HFFc6 (cell line): ENCODE measurements at places on chromosomes 1 and 21. TPM values are rescaled to one million over a fixed set of nuclear protein-coding genes. Genes with fewer than 3 reads are reported as not detected.
A peak's percentile ranks its signal among the peaks of the same experiment; 100 is the strongest.

DNA sequence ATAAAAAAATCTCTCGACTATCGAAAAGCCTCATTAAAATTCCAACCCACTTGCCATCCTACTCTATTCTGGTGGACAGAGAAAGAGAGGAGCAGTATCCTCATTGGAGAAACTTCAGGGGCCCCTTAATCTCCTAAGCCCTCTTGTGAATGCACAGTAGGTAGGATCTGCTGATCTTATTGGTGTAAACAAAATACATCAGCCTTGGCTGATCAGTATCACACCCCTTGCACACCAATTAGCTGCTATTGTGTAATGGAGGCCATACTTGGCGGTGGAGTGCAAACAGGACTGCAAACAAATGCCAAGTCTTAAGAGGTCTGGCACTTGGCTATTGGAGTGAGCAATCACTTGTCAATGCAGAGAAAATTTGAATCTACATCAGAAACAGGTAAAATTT lies 15.7 kb downstream of the VCAM1 start:
- no peak for DNase-seq

DNA sequence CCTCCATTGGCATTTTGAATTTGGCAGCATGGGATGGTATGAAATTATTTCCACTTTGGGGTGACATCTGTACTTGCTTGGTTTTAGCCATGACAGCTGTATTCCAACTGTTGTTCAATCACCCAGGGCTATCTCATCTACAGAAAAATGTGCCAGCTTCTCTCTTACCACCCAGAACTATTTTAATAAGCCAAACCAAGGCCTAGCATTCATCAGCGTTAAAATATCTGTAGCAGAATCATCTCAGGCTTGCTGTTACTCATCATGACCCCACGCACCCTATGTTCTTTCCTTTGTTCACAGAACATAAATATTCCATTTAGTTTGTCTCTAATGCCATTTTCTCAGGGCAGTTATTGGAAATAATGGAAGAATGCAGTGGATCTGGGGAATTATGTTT lies 49.8 kb downstream of the GIPC2 start:
- peak; percentile 88 for DNase-seq

- DNase-seq: no peak
Measured at GRCh38 chr1:212597487-212597886, 11.1 kb upstream of the ATF3 start.

GRCh38 chr1:27031235-27032118 lies 18.8 kb upstream of the TENT5B start:
- DNase-seq: peak; percentile 71

DNA sequence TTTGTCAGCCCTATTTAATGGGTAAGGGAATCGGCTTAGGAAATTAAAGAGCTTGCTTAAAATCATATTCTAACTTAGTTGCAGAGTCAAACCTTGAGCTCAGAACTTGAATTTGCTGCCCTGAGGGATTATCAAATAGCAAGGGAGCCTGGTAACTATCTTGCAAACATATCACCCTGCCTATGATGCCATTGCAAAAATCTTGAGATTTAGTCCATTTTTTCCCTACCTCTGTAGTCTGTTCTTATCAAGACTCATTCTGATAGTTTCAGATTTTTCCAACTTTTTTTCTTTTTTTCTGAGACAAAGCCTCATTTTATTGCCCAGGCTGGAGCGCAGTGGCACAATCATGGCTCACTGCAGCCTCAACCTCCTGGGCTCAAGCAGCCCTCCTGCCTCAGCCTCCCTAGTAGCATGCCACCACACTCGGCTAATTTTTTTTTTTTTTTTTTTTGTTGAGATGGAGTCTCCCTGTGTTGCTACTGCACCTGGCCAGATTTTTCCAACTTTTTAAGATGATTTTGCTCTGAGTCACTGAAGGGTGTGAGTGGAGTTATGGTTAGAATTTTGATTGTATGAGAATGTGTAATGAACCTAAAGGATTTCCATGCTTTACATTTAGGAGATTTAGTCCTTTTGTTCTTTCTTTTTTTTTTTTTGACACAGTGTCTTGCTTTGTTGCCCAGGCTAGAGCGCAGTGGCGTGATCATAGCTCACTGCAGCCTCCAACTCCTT lies 12.2 kb downstream of the SARS1 start:
- DNase-seq: no peak

DNA sequence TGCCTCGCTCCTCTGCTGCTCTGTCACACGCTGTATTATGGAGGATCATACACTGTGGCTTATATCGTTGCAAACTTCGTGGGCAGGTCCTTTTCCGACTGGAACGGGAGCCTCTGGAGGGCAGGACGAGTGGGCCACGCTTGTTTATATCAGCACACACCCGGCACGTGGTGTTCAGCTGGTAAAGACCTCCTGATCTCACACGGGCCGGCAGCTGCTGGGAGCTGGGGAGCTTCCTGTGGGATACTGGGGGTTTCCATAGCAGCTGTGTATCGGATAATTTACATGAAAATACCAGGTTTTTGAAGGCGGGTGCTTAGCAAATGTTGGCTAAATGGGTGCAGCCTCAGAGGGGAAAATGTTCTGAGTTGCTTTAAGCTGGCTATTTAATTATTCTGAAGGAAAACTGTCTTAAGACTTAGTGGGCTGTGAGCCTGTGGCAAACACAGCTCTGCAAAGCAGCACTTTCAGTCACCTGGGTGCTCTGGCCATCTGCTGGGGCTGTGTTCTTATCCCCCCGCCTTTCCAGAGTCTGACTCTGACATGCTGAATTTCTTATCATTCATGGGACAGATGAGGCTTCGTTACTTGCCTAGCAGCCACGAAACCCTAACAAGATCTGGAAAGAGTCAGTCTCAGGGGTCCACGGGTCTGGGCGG lies 103.6 kb upstream of the GCLM start:
- no peak for DNase-seq

- peak; percentile 72 for DNase-seq
Measured at GRCh38 chr1:32695098-32695904, 7.3 kb downstream of the SYNC start.

DNA sequence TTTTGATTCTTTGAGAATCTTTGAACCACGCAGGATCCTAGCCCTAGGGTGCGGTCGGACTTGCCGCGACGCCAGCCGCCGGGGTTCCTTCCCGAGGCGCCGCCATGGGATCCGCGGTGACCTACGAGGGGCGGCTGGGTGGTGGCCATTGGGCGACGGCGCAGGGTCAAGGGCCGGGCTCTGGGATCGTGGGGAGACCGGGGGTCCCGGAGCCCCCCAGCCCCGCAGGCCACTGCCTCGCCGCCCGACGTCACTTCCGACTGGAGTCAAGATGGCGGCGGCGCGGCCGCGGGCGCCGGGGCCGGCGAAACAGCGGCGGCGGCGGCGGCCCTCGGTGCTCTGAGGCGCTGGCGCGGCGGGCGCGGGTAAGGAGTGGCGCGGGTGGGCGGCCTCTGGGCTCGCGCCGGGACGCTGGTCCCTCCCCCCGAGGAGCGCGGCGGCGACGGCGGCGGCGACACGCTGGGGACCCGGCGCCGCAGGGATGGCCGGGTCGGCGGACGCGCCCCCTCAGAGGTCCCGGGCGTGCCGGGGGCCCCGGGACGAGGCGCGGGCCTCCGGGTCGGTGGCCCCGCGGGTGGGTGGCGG lies at the start of gene PRDM2:
TSS of gene PRDM2 (plus strand) at position 253 of the 585 bp plus-strand sequence. CDS start 15,418 bp downstream, outside the sequence.
- DNase-seq: no peak

DNA sequence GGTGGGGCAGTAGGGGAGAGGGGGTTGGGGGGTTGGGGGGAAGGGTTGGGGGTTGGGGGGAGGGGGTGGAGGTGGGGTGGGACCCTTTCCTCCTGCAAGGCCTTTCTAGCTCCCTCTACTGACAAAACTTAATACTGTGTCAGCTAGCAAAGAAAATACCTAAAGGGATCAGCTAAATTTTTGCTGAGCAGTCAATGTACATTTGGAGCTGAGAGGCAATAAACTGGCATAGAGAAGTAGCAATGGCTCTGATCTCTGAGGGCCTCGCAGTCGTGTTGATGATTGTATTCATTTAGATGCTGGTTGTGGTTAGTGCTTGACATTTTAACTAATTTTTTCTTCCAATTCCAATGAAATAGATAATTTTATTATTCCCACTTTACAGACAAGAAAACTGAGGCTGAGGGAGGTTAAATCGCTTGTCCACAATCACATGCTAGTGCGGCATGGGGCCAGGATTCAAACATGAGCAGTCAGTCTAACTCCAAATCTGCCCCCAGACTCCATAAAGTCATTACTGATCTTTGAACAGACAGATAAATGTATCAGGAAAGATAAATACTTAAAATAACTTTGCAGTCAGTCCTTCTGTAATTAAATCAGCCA lies 357.1 kb downstream of the DISC1 start:
- DNase-seq: no peak

- no peak for DNase-seq
Measured at GRCh38 chr1:229845410-229846138, 219.5 kb downstream of the URB2 start.

- DNase-seq: no peak
Measured at GRCh38 chr1:160083968-160084770, 2.8 kb downstream of the KCNJ9 start.

GRCh38 chr1:160542303-160542945 lies 19.4 kb upstream of the SLAMF6 start:
- DNase-seq: no peak

DNA sequence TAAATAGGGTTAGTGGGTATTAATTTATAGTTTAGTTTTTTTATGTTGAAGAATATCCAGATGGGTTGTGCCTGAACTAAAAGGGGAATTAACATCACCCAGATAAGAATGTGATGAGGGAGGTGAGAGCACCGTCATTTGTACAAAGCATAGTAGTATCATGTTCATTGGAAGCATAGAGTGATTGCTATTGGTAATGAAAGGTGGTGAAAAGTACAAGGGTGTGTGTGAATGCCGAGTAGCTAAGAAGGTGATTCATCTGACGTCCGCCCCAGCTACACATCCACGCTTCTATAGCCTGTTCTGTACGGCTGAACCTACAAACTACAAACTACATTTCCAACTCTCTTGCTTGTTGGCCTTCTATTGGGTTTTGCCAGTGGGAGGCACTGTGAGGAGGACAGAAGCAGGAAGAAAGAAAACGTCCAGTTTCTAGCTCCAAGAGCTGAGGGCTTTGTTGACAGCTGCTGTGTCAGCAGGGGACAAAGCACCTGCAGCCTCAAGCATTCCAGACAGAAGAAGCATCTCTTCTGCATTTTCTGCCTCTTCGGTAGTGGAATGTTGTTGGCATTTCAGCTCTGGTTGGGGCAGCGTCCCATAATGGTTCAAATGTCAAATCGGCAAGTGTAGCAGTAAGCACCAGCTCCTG lies 404.8 kb downstream of the KCTD3 start:
- DNase-seq: no peak

DNA sequence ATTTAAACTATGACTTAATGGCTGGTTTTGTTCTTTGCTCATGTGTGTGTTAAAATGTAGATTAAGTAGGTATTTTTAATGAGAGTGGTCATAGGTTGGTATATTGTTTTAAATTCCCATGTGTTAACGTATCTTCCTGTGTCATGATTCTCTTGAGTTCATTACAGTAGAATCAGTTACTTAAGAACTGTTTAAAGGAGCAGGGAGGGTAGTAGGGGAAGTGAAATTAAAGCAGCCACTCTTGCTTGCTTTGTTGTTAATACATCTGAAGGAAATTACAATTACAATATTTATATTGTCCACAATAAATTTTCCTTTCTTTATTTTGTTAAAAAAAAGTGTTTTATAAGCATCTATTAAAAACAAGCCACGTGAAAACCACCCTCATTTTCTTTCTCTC lies 119.2 kb upstream of the KIAA1614 start:
- no peak for DNase-seq

DNA sequence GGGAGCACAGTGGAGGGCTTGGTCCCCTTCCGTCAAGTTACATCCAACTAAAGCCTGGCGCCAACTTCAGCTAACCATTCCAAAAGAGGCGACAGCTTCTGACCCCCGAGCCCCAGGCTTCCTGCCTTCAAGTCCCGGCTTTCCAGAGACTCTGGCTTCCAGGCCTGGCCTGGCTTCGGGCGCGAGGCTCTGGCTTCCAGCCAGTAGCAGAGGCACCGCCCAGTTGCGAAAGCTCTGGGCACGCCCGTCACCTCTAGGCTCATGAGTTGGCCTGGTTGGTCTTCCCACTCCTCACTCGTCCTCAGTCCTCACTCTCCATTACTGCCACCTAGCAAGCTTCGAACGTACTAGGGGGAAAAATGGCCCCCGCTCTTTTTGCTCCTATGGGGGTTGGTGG lies 30.0 kb upstream of the C1orf185 start:
- no peak for DNase-seq

GRCh38 chr21:43806017-43806710 lies 16.8 kb downstream of the RRP1 start:
- no peak for DNase-seq

- DNase-seq: no peak
Measured at GRCh38 chr1:6200188-6200809, 904 bp upstream of the RPL22 start.

GRCh38 chr1:29829448-29830344 lies 593.4 kb downstream of the PTPRU start:
- no peak for DNase-seq

GRCh38 chr1:3788756-3789420 lies 7.4 kb downstream of the LRRC47 start:
- no peak for DNase-seq

- no peak for DNase-seq
Measured at GRCh38 chr1:152228831-152229230, 4.8 kb upstream of the HRNR start.

DNA sequence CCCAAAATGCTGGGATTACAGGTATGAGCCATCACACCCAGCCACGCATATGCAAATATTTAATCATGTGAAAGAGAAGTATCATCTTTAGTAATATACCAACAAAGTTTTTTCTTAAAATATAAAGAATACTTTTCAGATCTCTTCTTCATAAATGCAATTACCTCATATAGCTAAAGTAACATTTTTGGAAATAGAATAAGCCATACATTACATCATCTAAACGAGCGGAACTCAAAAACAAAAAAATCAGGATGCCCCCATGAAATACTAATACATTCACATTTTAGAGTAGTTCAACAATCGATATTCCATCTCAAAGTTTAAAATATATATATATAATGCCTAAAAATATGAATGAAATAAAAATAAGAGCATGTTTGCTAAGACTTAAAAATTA lies 4.7 kb downstream of the NDC1 start:
- DNase-seq: no peak

DNA sequence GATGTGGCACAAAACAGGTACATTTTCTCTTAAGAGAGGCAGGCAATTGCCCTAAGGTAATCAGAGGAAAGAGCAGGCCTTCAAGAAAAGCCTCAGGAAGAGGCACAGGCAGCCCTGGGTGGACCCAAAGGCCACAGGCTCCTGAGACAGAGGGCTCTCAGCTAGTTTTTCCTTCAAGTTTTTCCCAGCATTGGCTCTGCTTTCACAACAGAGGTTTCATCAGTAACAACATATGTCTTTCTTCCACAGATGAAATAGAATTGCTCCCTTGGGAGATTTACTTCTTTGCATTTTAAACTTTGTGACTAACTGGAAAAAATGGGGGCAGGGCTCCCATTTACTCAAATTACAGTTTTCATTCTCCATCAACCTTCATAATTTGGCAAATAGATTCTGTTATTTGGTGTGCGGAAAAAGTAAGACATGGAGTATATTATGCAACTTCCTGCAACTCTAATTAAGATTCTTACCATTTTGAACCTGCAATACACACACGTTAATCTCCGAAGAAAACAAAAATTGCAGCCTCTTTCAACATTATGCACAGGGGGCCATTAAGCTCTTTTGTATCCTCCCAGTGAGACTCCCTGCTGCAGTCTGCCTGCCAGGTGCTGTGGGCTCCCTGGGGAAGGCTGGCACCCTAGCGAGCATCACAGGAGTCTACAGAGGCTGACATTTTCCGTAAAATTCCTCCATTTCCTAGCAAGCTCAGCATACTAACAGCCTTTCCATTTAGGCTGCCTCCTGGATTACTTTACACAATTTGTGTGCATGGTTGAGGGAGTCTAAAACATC lies 282.3 kb downstream of the USH2A start:
- no peak for DNase-seq

Gene ROR1
- 7.4 to 8.5 TPM (median 7.8 TPM) in 3 replicates for total RNA-seq

Gene RGS8
- not detected in 3 replicates for total RNA-seq

Gene CNN3
- total RNA-seq: 215 to 245 TPM (median 232 TPM) in 3 replicates

Gene JAK1
- 92.5 to 99.0 TPM (median 98.6 TPM) in 3 replicates for total RNA-seq

Gene SAMD13
- total RNA-seq: 0.29 to 0.46 TPM (median 0.39 TPM) in 3 replicates
